ENCODE measurements at places on chromosomes 4 and X.

- no peak for DNase-seq
Observed at GRCh38 chrX:40209951-40210617, 112.3 kb upstream of the BCOR start.

GRCh38 chrX:126994032-126994600, 174.6 kb downstream of the PRR32 start:
- no peak for DNase-seq

DNA sequence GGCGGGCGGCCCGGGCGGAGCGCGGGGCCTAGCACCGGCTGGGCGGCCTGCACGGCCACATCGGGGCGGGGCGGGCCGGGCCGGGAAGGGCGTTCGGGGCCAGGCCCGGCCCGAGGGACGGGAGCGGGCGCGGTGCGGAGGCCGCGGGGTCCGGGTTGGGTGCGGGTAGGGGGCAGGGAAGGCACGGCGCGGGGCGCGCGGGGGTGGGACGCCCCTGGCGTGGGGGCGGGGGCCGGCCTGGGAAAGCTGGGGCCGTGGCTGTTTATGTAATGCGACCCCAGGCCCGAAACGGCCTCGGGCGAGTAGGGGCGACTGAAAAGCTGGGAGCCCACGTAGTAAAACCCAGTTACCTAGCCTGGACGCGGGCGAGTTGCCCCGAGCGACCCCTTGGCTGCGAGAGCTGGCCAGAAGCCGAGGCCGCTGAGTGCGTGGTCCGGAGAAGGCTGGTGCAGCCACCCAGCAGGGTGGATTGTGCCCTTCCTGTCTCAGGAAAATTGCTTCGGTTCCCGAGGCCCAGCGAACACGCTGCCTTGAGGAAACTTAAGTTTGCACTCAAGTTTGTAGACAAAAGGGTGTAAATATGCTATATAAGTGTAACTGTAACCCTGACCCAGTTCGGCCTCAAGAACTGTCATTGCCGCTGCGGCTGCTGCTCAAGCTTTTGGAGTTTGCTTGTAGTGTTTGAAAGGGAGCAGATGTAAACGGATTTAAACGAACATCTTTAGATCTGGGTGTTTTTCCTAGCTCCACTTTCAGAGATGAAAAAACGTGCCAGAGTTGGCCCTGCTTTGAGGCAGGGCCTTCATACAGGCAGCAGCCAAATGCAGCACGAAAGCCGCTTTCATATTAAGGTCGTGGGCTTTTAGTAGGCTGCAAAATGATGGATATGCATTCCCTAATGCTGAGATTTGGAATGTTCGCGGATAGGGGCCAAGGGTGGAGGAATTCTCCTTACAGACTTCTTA, 674 bp downstream of the SEC24B start:
- DNase-seq = peak; percentile 67

GRCh38 chrX:101450961-101451360, 34.3 kb upstream of the ARMCX4 start:
- no peak for DNase-seq

DNA sequence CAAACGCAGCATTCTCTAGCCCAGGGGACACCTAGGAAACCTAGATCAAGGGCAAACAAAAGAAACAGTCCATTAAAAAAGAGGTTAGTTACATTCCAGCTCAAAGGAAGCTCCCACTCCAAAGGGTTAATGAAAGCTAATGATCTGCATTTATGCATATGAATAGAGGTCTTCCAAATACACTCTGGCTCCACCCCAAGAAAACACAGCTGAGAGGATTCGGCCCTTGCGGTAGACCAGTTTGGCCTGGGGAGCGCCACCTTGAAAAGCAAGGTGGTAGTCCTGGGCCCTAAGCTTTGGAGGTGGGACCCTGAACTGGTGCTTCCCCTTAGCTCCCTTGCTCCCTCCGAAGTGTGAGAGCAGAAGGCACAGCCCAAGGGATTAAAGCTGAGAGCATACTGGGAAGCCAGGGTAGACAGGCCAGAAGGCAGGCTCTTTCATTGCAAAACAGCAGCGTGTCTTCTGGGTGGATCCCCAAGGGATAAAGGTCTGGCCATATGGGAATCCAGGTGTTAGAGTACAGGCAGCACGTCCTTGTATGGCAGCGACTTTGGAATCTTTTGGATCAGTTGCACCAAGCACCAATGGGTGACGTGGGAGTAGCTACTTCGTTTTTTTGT, 3.7 kb downstream of the GABRQ start:
- no peak for DNase-seq

- no peak for DNase-seq
Observed at GRCh38 chrX:39802354-39802753, 295.4 kb downstream of the BCOR start.

DNA sequence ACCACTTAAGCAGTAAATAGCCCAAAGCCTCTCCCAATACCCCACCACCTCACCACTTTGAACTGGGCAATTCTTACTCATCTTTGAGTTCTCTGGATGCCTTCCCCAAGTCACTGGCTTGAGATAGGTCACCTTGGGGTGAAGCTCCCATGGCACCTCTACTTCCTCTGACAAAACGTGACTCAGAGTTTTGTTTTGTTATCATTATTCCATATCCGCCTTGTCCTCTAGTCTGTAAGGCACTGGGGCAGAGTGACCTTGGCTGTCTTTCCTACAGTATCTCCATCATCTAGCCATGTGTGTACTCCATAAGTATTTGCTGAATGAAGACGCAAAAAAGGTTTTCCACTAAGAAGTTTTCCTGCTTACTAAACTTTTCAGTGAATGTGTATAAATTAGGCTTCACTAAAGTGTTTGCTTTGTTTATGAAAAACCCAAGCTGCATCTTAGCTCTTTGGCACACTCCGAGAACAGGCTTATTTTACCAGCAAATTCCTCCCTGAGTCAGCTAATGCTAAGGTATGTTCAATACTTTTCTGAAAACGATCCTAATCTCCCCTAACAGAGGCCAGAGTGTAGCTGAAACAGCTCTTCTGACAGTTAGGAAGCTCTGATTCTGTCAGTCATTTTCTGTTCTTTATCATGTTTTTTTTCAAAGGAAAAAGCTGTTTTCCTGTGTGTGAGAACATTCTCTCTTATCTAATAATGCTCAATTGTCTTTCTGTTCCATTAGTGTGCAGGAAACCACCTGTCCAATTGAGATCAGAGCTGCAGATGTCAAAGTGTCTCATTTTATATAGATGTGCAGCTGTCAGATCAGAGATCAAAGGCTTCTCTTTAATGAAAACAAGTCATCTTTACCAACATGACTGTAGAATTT, 30.2 kb upstream of the TSPAN5 start:
- no peak for DNase-seq

GRCh38 chr4:114335339-114335738, 263.3 kb upstream of the UGT8 start:
- no peak for DNase-seq

DNA sequence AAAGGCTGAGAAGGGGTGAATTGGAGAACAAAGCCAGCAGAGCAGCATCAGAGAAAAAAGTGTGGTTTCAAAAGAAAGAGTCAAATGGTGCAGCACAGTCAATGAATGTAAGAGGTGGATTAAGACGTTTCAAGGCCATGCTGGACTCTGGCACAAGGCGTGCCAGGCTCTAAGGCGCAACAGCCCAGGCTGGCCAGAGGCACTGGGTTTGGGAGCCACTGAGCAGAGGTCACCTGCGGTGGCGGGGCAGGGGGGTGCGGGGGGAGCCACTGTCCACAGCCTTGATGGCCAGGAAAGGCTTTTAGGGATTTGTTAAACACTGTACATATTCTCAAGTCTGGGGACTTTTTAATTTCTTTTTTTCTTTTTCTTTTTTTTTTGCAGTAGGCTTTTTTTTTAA, 222.5 kb upstream of the FAT1 start:
- DNase-seq = no peak

- no peak for DNase-seq
Observed at GRCh38 chr4:26431461-26432180, 58.7 kb downstream of the CCKAR start.

DNA sequence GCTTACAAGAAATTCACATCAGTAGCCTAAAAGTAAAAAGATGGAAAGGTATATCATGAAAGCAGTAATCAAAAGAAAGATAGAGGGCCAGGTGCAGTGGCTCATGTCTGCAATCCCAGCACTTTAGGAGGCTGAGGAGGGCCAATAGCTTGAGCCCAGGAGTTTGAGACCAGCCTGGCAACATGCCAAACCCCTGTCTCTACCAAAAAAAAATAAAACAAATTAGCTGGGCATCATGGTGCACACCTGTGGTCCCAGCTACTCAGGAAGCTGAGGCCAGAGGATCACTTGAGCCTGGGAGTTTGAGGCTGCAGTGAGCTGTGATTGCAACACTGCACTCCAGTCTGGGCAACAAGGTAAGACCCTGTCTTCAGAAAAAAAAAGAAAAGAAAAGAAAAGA, 55.5 kb downstream of the GSPT2 start:
- DNase-seq = no peak

DNA sequence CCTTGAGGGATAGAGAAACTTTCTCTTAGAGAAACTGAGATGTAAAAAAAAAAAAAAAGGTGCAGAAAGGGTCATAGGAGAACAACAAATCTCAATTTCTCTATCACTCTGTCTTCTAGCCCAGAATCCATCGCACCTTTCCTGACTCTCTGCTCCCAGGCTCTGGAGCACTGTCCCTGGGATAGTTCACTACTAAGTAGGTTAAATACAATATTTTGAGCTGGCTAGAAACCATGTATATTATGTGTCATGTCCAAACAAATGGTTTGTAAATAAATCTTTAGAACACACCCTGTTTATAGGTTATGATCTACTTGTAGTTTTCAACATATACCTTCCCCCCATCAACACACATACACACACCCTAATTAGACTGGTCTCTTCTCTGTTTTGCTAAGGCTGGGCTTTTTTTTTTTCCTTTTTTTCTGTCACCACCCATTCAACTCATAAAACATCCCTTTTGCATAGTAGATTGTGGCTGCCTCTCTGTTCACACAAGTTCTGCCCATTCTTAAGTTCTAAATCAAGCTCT, 124.4 kb downstream of the KLHL13 start:
- no peak for DNase-seq

All from activated CD8-positive, alpha-beta memory T cell treated with anti-CD3 and anti-CD28 coated beads, Interleukin-2, amount 50 U/mL, for 48 hours (primary cell).